Skeletal muscle cell (primary cell): ENCODE measurements at places on chromosomes 3 and 15.

DNA sequence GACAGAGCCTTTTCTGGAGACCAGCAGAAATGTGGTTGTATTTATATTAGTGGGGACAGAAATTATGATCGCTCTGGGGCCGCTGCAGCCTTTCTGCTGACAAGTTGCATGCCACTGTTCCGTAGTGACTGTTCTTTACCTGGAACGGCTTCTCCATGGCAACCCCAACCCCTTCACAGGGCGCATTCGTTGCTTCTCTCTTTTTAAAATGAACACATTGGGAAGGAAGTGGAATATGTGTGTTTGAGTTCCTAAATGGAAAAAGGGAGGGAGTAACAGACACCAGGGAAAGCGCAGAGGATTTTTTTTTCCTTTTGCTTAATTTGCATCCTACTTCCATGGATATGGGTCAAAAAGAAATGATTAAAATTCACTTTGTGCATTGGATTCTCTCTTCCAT is 482.0 kb upstream of the SUCLG2 start:
- no peak for DNase-seq

DNA sequence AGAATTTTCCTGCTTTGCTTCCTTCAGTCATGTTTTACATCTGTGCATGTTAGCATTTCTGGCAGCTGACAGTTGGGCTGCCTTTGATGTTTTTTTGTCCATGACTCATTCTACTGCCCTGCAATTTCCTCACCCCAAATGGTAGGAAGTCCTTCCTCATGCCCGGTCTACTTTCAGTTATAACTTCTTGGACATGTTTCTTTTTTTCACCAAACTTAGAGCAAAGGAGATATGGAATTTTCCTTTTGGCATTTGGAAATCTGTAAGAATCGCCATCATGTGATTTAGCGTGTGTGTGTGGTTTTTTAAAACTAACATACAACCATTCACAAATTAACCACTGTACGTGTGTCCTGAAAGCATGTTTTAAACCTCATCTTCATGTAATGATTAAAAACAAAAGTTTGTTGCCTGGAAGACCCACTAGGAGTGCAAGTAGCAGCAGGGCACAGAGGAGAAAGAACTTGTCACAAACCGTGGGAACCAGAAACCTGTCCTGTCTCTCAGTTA is 430.7 kb upstream of the CFAP20DC start:
- peak; percentile 44 for DNase-seq

GRCh38 chr3:51798411-51798963 is 19.4 kb upstream of the IQCF6 start:
- no peak for DNase-seq

DNA sequence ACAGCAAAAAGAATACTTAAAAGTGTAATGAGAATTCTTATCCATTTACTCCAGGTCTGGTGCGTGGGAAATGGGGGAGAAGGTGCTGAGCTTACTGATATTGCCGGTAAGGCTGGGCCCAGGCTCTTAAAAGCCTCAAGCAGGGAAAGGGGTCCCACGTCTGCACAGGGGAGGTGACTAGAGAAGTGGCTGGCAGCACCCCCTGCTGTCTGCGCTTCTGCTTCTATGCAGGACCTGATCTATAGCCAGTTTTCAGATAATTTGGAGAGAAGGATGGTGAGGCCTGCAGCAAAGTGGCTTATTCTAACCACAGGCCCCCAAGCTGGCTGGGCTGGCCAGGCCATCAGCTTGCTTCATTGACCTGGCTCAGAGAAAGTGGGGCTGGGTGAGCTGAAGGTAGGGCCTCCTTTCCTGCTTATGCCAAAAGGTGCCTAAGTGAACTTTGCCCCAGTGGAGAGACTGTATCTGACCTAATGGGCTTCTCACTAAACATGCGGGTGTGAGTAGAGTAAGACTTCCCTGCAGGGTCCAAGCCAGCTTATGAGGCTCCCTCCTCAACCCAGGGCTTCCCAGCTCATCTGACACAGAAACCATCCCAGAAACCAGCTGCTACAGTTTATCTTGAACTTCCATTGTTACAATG is 30.9 kb upstream of the ATP1B3 start:
- no peak for DNase-seq

- DNase-seq: no peak
These were observed 221.1 kb downstream of the LRTM1 start for GRCh38 chr3:54706738-54707137.

DNA sequence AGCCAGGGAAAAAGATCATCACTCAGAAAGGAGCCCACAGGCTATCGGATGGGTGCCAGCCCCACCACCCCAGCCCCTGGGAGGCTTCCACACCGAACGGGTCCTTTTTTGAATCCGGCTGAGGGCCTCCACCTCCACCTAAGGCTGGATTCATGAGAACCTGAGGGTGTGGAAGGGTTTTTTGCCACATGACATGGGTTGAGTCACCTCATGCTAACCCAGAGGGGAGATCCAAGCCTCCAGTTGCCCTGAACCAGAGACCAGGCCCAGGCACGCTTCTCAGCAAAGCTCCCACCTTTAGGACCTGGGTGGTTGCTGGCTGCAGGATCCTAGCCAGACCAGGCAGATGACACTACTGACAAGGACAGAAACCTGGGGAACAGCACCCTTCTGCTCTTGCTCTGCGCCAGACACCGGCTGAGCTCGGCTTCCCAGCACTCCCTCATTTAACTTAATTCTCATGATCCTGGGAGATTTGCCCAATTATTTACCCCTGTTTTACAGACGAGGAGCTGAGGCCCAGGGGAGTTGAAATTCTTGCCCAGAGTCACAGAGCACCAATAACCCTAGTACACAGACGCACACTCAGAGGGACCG is 25.6 kb downstream of the DUSP7 start:
- DNase-seq: no peak

DNA sequence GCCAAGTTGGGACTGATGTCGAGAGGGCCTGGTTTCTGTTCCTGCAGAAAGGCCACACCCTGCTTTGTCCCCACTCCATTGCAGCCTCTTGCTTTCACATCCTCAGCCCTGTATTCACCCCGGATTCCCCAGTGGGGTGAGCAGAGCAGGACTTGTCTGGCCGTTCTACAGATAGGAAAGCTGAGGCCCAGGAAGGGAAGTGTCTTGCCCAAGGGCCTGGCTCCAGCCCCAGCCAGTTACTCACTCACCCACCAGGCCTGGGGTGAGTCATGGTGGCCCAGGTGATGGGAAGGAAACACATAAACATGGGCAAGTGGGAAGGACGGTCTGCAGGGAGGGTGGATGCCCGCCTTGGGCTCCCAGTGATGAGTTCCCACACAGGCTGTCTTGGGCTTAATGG is 6.1 kb upstream of the DUSP7 start:
- DNase-seq: no peak

- DNase-seq: no peak
These were observed 215.3 kb upstream of the SEMA6D start for GRCh38 chr15:47502041-47502440.

- DNase-seq: no peak
These were observed 7.8 kb upstream of the SLCO3A1 start for GRCh38 chr15:91845720-91846119.

- DNase-seq: no peak
These were observed 75.8 kb downstream of the FAIM start for GRCh38 chr3:138684396-138684795.
